ENCODE measurements at places on chromosomes 7 and 10.

DNA sequence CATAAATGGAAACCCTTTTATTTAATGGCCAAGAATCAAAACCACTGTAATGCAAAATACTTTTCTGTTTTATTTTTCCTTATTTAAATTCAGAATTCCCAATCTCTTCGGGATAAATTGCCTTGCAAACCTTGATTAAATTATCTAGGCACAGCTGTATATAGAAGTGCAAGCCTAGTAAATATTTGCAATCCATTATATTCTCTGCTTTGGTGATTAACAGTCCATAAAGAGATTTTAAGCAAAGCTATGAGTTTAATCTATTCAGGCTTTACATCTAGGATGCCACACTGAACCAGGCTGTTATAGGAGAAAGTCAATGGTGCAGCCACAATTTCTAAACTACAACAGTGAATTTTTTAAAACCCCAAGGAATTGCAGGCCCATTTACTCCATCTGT, 43.6 kb upstream of the THSD7A start:
- no peak for DNase-seq

- no peak for DNase-seq
Observed at GRCh38 chr10:118141471-118141870, 94.7 kb upstream of the RAB11FIP2 start.

DNA sequence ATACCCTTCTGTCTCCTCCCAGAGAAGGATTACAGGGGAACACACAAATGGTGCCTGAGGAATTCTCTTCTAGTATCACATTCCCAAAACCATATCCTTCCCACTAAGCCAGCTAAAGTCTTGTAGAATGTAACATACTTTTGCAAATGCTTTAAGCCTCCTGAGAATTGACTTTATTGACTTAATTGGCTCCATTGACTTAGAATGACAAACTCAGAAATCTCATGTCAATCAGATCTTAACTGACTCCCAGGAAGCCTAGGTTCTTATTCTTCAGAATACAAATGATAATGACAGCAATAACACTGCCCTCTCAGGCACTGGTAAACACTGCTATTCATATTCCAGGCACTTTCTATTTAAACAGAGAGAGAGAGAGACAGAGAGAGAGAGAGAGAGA, 356.9 kb upstream of the PRKCQ start:
- no peak for DNase-seq

GRCh38 chr7:75546237-75547015, 54.3 kb downstream of the SPDYE5 start:
- no peak for DNase-seq

DNA sequence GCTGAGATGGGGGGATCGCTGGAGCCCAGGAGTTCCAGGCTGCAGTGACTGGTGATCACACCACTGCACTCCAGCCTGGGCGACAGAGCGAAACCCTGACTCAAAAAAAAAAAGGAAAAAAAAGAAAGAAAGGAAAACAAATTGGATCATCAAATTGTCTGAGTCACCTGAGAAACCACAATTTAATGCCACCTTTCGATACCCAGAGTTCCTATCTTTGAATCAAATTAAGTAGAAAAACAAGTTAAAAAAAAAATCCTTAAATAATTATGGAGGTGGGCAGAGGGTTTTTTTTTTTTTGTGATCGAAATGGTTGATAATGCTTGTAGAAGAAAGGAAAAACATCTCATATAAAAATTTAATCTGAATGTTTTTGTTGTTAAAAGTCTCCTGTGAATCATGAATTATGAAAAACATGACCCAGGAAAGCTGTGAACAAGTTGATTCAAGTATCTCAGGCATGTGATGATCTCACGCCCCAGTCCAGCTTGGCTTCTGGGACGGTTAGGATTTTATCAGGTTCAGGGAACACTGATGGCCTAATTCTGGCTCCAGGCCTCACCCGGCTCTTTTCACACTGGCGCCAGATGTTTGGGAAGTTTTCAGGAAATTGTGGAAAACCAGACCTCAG, 25.3 kb upstream of the CUX1 start:
- no peak for DNase-seq

- no peak for DNase-seq
Observed at GRCh38 chr7:25569765-25570164, 341.5 kb upstream of the NPVF start.

GRCh38 chr10:111650088-111650487, 533.5 kb downstream of the GPAM start:
- DNase-seq = no peak

DNA sequence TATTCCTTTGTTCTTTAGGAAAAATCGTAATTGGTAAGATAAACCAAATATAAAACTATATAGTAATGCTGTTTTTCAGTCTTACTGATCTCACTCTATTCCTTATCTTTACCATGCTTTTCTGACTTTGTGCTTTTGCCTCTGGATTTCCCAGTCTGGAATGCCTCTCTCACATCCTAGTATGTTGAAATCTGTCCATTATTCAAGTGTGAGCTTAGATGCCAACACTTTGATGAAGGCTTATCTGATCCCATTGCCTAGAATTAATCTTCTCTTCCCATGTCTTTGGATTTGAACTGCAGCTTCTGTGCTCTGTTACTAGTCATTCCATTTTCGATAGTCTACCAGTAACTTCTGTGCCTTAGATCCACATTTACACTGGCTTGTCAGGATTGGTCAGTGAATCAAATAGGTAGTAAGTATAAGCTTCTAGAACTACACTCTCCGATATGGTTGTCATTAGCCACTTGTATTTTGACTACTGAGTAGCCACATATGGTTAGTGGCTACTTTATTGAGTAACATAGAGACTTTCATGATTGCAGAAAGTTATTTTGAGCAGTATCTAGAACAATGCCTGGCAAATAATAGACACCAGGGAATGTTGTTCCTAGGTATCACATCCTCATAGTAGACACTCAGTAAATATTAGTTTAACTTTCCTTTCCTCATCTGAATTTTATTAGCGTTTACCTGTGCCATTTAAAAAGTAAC, 92.9 kb downstream of the BMPR1A start:
- DNase-seq = no peak
